ENCODE measurements at places on chromosomes 2 and 18.

- no peak for DNase-seq
- no peaks in the 10 kb centered on the region for H3K27me3 ChIP-seq
- H3K27ac ChIP-seq = no peak overlapping the region
- no peaks in the 10 kb centered on the region for H3K4me1 ChIP-seq
These were observed 864.7 kb downstream of the TRIB2 start for GRCh38 chr2:13581471-13581870.

- H3K4me1 ChIP-seq = peaks cover 6% of the 10 kb centered on the region
- no peak overlapping the region for H3K4me3 ChIP-seq
- DNase-seq = no peak
- peaks cover 15% of the 10 kb centered on the region for H3K27me3 ChIP-seq
These were observed 5.8 kb upstream of the ITGAV start for GRCh38 chr2:186584053-186584452.

DNA sequence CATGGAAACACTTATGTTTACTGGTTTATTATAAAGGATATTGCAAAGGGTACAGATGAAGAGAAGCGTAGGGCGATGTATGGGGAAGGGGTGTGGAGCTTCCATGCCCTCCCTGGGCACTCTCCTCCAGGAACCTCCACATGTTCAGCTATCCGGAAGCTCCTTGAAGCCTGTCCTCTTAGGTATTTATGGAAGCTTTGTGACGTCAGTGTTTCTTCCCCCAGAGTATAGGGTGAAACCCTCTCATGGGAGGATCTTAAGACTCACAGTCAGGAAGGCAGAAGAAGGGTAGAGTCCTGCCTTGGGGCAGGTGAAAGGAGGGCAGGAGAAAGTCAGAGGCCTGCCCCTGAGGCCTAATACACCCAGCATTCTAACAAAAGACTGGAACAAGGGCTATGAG is 61.3 kb upstream of the CREB1 start:
- H3K4me1 ChIP-seq = peaks cover 1% of the 10 kb centered on the region
- no peak overlapping the region for H3K27ac ChIP-seq
- no peak overlapping the region for H3K4me3 ChIP-seq
- DNase-seq = no peak

GRCh38 chr2:62787386-62787785 is 81.9 kb downstream of the EHBP1 start:
- no peak overlapping the region for H3K27ac ChIP-seq
- H3K4me1 ChIP-seq = peaks cover 7% of the 10 kb centered on the region
- no peak for DNase-seq
- no peak overlapping the region for H3K4me3 ChIP-seq

DNA sequence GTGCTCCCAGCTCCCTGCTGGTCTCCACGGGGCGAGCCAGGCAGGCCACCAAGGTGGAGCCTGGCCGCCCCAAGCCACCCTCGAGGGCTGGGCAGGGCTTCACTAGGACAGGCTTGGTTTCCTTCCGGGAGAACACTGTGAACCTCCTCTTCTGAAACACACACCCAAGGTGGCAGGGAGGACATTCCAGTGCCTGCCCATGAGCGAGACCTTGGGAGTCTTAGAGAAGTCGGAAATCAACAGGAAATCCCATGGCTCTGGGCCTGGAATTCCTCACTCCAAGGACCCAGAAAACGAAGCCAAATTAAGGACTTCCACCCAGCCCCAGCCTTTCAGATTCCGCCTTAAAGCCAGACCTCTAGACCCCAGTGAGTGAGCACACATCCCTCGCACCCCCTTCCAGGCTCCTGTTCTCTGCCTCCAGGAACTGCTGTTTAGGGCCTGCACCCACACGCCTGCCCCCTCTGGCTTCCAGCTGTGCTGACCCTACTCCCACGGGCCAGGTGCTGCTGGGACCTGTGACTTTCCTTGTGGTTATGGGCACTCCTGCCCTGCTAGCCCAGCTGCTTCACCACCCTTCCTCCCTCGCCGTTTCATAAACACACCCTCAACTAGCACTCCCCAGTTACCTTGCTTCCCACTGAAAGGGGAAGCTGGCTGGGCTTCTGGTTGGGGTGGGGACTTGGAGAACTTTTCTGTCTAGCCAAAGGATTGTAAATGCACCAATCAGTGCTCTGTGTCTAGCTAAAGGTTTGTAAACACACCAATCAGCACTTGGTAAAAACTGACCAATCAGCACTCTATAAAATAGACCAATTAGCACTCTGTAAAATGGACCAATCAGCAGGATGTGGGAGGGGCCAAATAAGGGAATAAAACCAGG is 13.7 kb downstream of the GPR17 start:
- H3K27ac ChIP-seq = no peak overlapping the region
- H3K27me3 ChIP-seq = peaks cover 58% of the 10 kb centered on the region
- H3K36me3 ChIP-seq = no peaks in the 10 kb centered on the region
- no peaks in the 10 kb centered on the region for H3K4me1 ChIP-seq

- no peaks in the 10 kb centered on the region for H3K4me1 ChIP-seq
- DNase-seq = no peak
- no peak overlapping the region for H3K27ac ChIP-seq
- H3K4me3 ChIP-seq = no peak overlapping the region
- peaks cover 26% of the 10 kb centered on the region for H3K27me3 ChIP-seq
These were observed 85.7 kb downstream of the SLC4A3 start for GRCh38 chr2:219713110-219713509.

DNA sequence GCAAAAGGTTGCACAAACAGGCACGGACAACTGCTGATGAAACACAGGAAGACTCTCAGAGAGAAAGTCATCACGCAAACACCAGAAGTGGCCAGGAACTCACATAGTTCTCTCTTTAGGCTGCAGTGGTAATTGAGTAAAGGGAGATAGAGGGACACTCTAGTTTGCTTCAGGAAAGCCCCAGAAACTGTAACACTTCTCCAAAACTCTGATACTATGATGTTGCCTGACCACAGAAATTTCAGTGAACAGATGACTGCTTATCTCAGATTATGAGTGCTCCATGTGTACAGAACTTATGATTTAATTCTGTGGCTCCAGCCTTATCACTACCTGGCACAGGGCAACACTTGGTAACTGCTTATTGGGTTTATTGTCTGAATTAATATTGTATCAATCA is 311.5 kb upstream of the GYPC start:
- no peaks in the 10 kb centered on the region for H3K36me3 ChIP-seq
- H3K4me3 ChIP-seq = no peak overlapping the region
- no peak for DNase-seq
- H3K27ac ChIP-seq = no peak overlapping the region
- H3K27me3 ChIP-seq = no peaks in the 10 kb centered on the region

DNA sequence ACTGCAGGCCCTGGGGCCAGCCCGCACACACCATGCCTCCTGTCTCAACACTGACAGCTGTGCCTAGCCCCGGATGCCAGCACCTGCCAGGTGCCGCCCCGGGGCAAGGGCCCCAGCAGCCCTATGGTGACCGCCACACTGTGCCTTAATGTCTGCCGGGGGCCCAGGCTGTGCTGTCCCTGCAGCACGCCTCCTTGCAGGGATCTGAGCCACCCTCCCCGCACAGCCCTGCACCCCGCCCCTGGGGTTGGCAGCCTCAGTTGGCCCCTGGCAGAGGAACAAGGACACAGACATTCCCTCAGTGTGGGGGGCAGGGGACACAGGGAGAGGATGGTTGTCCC is 8.5 kb upstream of the CAPN10 start:
- H3K27me3 ChIP-seq = no peaks in the 10 kb centered on the region
- H3K4me3 ChIP-seq = no peak overlapping the region
- H3K27ac ChIP-seq = peak overlapping the region; percentile 3
- peaks cover 20% of the 10 kb centered on the region for H3K4me1 ChIP-seq

DNA sequence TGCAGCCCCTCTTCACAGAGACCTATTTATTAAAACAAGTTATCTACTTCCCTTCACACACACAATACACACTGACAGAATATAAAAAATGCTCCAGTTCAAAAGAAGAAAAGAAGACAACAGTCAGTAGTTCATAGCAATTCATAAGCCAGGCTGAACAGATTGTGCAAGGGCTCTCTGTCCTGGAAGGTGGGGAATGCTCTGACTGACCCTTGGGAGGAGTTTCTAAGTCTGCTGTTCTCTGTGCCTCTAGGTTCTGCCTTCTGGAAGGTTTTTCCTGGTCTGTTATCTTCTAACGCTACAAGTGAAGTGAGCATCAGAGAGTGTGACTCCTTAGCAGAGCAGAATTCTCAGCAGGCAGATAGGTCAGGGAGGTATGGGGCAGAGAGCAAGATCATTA is 35.7 kb downstream of the SP3 start:
- H3K27me3 ChIP-seq = no peaks in the 10 kb centered on the region
- peak overlapping the region; percentile 45 for H3K27ac ChIP-seq
- H3K36me3 ChIP-seq = peaks cover 8% of the 10 kb centered on the region
- peak overlapping the region; percentile 28 for H3K4me3 ChIP-seq

DNA sequence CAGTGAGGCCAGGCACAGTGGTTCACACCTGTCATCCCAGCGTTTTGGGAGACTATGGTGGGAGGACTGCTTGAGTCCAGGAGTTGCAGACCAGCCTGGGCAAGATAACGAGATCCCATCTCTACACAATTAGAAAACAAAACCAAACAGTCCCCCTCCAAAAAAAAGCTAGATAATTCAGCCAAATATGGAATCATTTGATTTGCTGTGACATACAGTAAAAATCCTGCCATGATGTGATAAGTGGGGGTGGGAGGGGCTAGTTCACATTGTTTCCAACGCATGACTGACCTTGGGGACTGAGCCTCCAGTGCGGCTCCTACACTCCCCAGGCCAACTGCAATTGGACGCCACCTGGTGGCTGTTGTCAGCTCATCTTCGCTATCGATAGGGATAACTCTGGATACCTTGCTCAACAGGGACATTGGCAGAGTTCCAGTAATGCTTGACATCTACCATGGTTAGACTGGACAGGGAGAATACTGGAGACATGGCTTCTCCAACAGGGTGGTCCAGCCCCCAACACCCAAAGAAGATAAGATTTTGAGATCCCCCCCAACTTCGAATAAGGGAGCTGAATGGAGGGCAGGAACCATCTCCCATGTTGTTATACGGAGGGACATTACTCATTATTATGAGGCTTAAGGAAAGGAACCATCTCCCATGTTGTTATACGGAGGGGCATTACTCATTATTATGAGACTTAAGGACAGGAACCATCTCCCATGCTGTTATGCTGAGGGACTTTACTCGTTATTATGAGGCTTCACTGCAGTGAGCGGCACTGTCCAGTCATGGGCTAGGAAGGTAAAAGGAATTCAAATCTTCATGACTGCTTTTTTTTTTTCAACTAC is 135.9 kb downstream of the TGIF1 start:
- peak; percentile 46 for DNase-seq
- peak overlapping the region; percentile 33 for H3K4me3 ChIP-seq
- H3K27me3 ChIP-seq = peaks cover 6% of the 10 kb centered on the region
- H3K27ac ChIP-seq = peak overlapping the region; percentile 49

DNA sequence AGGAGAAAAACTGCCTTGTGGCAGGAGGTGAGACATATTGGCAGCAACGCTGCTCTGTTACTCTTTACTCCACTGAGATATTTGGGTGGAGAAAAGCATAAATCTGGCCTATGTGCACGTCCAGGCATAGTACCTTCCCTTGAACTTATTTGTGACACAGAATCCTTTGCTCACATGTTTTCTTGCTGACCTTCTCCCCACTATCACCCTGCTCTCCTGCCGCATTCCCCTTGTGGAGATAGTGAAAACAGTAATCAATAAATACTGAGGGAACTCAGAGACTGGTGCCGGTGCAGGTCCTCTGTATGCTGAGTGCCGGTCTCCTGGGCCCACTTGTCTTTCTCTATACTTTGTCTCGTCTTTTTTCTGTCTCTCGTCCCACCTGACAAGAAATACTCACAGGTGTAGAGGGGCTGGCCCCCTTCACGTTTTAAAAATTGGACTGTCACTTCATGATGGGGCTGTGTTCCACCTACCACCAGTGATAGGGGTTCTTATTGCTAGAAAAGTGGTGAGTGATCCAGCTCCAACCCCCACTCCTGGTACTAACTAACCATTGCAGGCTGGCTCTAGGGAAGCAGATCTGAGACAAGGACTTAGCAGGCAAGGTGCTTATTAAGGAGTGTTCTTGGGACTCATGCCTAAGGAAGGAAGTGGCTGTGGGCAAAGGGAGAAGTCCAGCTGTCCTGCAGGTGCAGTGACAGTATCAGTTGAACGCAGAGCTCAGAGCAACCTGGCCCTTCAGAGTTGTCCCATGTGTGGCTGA is 51.7 kb downstream of the LONRF2 start:
- no peak for DNase-seq
- H3K36me3 ChIP-seq = no peaks in the 10 kb centered on the region

DNA sequence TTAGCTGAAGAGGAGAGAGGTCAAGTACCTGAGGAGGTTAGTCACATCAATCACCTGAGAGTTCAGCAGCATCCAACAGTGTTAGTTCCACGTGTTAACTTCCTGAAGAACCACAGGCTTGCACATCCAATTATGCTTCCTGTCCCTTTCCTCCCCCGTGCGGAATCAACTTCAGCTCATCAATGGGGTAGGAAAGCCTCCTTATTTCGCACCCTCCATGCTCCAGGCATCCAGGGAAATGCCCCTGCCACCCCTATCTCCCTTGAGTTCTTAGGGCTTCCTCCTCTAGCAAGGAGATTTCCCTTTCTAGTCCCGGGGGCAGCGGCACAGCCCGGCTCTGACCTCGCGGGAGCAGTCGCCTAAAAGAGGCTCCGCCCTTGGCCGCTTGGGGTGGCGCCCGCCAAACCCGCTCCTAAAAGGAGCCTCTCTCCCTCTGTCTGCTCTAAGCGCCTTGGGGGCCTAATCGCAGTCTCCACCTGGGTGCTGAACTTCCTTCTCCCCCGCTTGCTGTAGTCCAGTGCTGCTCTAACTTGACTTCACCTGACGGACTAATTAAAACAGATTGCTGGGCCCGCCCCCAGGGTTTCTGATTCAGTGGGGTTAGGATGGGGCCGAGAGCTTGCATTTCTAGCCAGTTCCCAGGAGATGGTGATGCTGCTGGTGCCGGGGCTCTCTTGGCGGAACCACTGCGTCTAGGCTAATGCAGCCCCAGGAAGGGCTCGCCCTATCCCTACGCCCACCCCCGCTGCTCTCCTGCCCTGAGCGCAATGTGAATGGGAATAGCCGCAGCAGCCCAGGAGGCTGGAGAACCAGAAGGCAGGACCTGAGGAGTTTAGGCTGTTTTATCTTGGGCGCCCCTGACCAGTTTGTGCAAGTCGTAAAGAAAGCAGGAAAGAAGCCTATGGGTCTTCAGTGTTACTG is 3.4 kb upstream of the TET3 start:
- H3K27me3 ChIP-seq = no peaks in the 10 kb centered on the region
- no peak overlapping the region for H3K27ac ChIP-seq
- peaks cover 42% of the 10 kb centered on the region for H3K4me1 ChIP-seq
- peak; percentile 24 for DNase-seq

DNA sequence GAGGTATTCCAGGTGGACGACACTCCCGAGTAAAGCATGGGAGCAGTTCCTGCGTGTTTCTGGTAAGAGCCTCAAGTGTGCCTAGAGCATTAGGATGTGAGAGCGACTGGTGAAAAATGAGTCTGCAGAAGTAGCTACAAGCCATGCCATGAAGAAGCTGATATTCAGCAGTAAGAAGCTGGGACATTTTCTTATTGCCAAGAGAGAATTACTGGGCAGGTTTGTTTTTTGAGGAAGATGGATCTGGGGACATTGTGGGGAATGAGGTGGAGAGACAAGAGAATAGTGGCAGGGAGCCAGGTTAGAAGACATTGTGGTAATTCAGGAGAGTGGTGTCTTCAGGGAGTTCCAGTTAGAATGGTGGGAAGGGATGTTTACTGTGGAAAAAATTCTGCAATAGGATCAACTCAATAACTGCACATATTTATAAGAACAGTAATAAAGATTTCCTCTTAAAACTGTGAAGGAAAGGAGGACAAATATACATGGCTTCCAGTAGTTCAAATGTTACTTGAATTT is 38.2 kb downstream of the CRIM1 start:
- no peak for DNase-seq
- H3K4me1 ChIP-seq = peaks cover 5% of the 10 kb centered on the region
- H3K27me3 ChIP-seq = peaks cover 12% of the 10 kb centered on the region
- no peak overlapping the region for H3K27ac ChIP-seq
- no peaks in the 10 kb centered on the region for H3K36me3 ChIP-seq

- no peaks in the 10 kb centered on the region for H3K4me1 ChIP-seq
- DNase-seq = no peak
- H3K27ac ChIP-seq = no peak overlapping the region
- H3K4me3 ChIP-seq = no peak overlapping the region
- no peaks in the 10 kb centered on the region for H3K27me3 ChIP-seq
These were observed 26.1 kb upstream of the ERCC3 start for GRCh38 chr2:127320067-127320466.

Data from T-helper 17 cell (primary cell).